Kidney capillary endothelial cell (primary cell): ENCODE measurements at places on chromosomes 16 and 17.
A peak's percentile ranks its signal among the peaks of the same experiment; 100 is the strongest.

DNA sequence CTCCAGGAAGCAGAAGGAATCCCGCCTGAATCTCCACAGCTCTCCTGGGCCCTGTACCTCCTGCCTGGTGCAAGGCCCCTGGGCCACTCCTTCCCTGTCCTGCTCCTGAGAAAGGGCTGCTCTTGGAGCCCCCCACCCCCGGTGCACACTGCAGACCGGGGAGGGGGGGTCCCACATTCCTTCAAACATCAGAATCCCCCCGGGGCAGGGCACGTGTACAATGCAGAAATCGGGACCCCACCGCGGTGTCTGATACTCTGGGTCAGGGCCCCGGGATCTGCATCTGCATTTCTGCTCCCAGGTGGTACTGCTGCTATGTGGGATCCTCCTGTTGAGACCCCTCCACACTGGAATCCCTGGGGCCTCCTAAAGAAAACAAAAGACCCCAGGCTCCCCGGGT lies 99.5 kb upstream of the GSE1 start:
- DNase-seq: no peak

DNA sequence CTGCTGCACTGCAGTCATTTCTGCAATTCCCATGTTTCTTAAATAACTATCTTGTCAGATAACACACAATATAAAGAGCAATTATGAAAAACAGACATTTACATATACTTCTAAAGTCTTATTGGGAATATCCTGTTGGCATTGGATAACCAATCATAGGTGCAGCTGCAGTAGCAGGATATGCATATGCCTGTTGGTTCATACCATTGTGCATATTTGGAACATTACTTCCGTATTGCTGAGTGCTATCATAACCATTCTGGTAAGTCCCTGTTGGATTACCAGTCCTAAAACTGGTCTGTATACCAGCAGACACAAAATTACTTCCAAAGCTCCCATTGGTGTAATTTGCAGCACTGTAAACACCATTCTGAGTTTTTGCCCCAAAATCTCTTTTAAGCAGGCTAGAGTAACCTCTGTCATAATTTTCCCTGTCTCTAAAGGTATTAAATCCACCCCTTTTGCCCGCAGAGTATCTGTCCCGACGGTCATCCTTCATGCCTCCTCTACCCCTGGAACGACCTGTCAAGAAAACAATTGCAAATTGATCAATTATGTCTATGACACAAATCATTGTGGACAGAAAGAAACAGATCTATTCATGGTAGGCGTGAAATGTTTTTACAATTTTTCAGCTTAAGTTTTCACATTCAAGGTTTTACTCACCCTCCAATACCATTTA lies 3.1 kb upstream of the POLG2 start:
- no peak for DNase-seq

- peak; percentile 69 for DNase-seq
Measured at GRCh38 chr16:2969545-2970521, 685 bp downstream of the PAQR4 start.

DNA sequence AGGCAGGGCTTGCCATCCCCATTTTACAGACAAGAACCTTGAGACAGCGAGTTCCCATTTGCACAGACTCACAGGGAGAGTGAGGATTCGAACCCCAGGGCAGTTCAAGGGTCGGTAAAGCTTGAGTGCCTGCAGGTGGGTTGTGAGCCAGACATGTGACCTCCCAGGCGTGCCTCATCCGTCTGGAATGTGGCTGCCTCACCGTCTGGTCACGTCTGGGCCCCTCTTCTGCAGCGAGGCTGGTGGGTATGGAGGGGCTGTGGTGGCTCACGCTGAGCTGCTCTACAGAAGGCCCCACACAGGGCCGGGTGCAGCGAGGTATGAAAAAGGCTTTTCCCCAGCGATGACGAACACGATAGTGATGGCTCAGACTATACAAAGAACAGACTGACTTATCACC lies 35.8 kb upstream of the LHX1 start:
- DNase-seq: no peak

- DNase-seq: no peak
Measured at GRCh38 chr17:42918902-42919521, 18.4 kb downstream of the G6PC1 start.
